Hair follicle dermal papilla cell (primary cell): ENCODE measurements at places on chromosomes 5 and 9. TPM values are rescaled to one million over a fixed set of nuclear protein-coding genes. Genes with fewer than 3 reads are reported as not detected.

Gene ADGRV1
- total RNA-seq = under 0.01 and 0.24 TPM in 2 replicates

Gene ELOVL7
- 0.49 and 0.97 TPM in 2 replicates for total RNA-seq

Gene TAS2R1
- not detected in 2 replicates for total RNA-seq

Gene PTGS1
- 14.2 and 22.7 TPM in 2 replicates for total RNA-seq

Gene INPP5E
- 11.9 and 13.1 TPM in 2 replicates for total RNA-seq

Gene F12
- total RNA-seq = 0.12 TPM in 1 of 2 replicates, not detected in the other

Gene NR4A3
- 0.24 and 0.65 TPM in 2 replicates for total RNA-seq

Gene PPP2R2B
- total RNA-seq = under 0.01 TPM in 1 of 2 replicates, not detected in the other

Gene NUTM2F
- total RNA-seq = not detected in 2 replicates

Gene DMRT3
- total RNA-seq = not detected in 2 replicates

Gene IFNA13
- total RNA-seq = not detected in 2 replicates

Gene IL3
- not detected in 2 replicates for total RNA-seq

Gene NR6A1
- total RNA-seq = 0.65 and 0.97 TPM in 2 replicates

Gene GDNF
- 9.5 and 11.5 TPM in 2 replicates for total RNA-seq

Gene OMD
- total RNA-seq = 8.0 and 16.2 TPM in 2 replicates

Gene CER1
- total RNA-seq = not detected in 2 replicates

Gene EIF4E1B
- total RNA-seq = not detected in 2 replicates
